ENCODE measurements at places on chromosomes 1 and 21.

DNA sequence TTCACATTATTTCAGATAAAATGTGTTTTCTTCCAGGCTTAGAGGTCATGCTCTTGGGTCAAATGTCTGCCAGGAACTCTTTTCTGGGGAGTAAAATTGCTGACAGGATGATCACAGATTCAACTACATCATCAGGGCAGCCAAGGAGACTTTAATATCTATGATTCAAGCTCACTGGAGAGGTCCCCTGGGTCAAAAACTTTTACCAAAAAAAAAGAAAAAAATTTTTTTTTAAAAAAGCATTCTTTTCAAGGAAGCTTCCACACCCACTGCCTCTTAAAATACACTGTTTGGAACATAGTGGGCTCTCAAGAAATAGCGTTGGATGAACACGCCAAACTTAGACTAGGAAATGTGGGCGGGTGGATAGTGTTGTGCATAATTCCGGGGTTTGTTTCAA lies 81.3 kb downstream of the TIAM1 start:
- DNase-seq: no peak

GRCh38 chr1:47771751-47772150 lies 225.4 kb downstream of the TRABD2B start:
- DNase-seq: no peak

GRCh38 chr1:162548170-162548569 lies 13.4 kb upstream of the UAP1 start:
- DNase-seq: no peak

- DNase-seq: no peak
Measured at GRCh38 chr1:172851077-172851476, 192.2 kb downstream of the FASLG start.

DNA sequence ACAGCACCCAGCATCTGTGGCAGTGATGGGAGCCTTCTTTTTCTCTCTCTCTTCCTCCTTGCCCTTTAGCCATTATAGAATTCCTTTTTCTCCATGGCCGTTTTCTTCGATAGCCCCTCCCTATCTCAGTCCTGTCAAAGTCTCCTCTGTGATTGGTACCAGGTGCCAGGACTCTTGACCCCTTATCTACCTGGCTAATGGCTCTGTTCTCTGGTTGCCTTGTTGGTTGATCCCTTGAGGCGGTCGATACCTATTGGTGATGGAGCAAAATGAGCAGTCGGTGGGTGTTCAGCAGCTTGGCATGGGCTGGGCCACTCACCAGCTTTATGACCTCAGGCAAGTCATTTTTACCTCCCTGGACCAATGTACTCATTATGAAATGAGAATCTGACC lies 2.0 kb downstream of the ATF3 start:
- DNase-seq: no peak

- no peak for DNase-seq
Measured at GRCh38 chr1:53544728-53545515, 85.7 kb downstream of the DMRTB1 start.

DNA sequence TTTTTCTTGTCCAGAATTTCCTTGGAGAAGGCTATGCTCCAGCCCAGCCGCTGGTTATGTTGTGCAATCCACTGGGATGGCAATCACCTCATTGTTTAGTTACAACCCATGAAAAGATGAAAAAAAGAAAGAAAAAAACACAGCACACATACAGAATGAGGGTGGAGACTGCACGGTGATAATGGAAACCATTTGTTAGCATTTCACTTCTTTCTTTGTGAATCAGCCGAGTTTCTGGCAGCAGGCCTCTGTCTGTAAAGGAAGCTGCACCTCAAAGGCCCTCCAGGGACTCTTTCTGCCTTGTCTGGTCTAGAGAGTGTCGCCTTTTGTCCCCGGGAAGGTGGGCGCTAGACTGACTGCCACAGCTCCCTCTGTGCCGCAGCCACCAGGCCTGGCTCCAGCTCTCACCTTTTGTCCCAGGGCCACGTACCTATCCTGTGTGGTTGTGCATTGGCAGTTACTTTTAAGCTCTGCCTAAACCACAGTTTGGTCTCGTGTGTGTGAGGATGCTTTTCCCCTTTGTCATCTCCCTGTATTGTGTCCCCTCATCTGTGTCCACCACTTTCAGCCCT lies 35.6 kb downstream of the NGF start:
- DNase-seq: no peak

DNA sequence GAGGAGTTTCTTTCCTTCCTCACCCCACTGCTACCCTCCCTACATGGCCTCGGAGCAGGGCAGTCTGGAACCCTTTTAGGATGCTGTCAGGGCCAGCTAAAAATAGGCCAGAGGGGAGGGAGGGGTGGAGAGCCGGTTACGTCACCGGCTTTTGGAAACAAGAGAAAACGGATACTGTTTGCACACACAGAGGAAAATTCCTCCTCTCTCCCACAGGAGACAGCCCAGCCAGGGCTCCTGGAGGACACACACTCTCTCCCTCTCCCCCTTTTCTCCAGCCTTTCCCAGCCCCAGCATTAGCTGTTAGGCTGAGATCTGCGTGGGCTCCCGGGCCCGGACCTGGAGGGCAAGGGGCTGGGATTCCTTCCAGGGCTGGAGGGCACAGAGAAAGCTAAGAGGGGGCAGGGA lies 20.0 kb upstream of the ALDH4A1 start:
- no peak for DNase-seq

Measured in stimulated activated CD8-positive, alpha-beta memory T cell treated with anti-CD3 and anti-CD28 coated beads, Interleukin-2, amount 100 ng/mL, for 1 hour (primary cell).